Neuronal stem cell (in vitro differentiated cells): ENCODE measurements at places on chromosomes 13 and 19.

DNA sequence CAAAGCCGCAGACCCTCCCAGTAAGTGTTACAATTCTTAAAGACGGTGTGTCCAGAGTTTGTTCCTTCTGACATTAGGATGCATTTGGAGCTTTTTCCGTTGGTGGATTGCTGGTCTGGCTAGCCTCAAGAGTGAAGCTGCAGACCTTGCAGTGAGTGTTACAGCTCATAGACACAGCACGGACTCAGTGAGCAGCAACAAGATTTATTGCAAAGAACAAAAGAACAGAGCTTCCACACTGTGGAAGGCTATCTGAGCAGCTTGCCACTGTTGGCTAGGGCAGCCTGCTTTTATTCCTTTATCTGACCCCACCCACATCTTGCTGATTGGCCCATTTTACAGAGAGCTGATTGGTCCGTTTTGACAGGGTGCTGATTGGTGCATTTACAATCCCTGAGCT is 242.8 kb upstream of the SGCG start:
- DNase-seq: no peak

DNA sequence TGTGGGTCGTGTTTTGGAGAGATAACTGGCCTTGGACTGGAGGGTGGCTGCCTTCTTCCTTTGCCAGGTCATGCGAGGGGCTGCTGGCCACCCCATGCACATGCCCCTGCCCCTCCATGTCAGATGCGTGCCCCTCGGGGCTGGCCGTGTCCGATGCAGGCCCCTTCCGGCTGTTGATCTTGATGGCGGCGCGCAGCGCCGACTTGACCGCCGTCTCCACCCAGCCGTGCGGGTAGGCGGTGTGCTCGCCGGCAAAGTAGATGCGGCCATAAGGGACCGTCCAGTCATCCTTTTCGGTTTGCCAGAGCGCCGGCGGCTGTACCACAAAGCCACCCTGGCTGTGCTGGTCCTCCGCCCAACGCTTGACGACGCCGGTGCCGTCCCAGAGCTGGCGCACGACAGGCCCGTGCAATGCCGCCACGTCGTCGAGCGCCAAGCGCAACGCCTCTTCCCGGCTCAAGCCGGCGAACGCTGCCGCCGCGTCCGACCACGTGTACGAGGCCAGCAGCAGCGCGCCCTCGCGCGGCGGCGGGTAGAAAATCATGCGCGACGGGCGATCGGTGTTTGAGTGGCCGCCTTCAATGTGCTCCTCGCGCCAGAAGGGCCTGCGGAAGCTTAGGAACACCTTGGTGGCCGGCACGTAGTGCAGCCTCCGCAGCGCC is 6.9 kb downstream of the IL4I1 start:
- DNase-seq: peak; percentile 74

GRCh38 chr13:98749501-98749900 is 3.0 kb downstream of the SLC15A1 start:
- DNase-seq: no peak

DNA sequence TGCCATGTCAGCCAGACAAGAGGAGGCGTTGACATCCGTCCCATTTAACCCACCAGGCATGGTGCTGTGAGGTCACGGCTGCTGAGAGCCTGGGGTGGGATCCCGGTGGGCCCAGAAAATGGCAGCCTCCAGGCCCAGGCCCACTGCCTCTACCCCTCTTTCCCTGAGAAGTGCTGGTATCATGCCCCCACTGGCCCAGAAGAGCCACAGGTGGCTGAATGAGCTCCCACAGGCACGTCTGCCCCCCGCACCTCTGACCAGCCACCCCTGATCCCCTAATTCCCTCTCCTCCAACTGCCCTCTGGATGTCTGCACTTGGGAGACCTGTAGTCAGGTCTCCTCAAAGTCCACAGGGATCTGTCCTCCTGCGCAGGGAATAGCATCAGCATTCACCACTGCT is 37.3 kb upstream of the KCTD15 start:
- DNase-seq: no peak

GRCh38 chr19:29777781-29778309 is 33.9 kb upstream of the CCNE1 start:
- no peak for DNase-seq

GRCh38 chr13:24678151-24678550 is 2.1 kb upstream of the ATP12A start:
- no peak for DNase-seq

DNA sequence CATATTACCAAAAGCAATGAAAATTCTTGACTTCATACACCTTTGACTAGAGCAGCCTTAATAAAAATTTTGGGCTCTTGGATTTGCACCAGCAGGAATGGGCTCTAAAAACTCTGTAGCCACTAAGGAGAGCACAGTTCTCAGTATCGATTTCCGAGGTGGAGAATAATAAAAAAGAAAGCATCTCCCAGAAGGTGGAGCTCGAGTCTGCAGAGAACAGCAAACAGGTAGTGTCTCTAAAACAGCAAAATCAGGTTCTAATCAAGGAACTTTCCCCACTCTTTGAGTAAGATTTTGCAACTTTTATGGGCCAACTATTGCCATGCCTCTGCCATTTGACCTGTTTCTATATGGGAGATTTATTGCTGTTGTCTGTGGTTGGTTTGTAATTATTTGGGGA is 258.7 kb upstream of the GPC6 start:
- no peak for DNase-seq

- DNase-seq: no peak
Measured at GRCh38 chr13:114148521-114148855, 16.1 kb upstream of the RASA3 start.

DNA sequence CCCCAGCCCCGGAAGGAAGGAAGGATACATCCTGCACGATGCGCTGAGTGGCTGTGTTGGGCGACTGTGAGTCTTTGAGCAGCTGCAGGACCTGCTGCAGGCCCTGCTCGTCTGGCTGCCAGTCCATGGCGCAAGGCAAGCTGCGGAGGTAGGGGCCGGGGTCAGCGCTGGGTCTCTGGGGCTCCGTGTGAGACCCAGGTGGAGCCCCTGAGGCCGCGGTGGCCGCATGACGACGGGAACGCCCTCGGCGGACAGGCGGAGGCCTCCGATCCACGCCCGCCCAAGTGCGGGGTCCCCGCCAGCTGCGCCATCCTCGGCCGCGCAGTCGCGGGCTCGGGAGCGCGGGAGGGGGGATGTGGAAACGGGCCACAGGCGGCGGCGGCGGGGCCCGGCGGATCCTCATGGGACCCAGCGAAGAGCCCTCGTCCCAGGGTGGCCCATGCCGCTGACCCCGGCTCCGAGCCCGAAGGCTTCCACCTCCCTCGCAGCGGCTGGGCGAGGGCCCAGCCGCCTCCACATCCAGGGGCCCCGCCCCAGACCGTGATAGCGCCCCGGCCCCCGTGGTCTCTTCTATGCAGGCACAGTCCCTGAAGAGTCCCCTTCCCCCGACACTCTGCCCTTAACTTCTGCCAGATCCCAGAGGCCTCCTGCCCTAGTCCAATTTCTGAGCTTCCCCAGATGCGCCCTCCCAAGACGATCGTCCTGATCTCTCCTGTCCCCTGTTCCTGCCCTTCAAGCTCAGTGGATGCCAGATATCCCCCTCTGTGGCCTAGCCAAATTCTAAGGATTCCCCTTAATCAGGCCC is 2.7 kb downstream of the TNPO2 start:
- no peak for DNase-seq

GRCh38 chr19:48907671-48908070 is 7.6 kb downstream of the NUCB1 start:
- no peak for DNase-seq

DNA sequence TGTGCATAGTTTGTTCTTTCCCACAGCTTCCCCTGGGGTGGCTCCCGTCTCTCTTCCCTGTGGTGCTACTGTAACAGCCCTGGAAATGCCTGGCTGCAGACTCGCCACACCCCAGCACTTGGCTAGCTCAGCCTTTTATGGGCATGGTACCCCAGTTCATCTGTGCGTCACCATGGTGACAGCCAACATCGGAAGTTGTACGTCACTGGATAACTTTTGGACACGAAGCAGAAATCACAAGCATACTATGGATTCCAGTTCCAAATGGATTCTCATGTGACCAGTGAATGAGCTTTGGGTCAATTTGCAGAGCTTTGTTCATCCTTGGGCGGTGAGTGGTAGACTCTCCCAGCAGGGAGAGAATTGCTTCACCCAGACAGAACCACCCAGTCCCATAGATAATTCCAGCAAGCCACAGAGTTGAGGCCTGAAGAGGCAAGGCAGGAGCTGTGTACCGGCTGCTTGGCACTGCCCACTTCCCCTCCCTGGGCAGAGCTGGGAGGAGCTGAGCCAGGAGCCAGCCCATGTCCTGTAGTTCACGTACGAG is 54.4 kb downstream of the COL4A2 start:
- DNase-seq: no peak

DNA sequence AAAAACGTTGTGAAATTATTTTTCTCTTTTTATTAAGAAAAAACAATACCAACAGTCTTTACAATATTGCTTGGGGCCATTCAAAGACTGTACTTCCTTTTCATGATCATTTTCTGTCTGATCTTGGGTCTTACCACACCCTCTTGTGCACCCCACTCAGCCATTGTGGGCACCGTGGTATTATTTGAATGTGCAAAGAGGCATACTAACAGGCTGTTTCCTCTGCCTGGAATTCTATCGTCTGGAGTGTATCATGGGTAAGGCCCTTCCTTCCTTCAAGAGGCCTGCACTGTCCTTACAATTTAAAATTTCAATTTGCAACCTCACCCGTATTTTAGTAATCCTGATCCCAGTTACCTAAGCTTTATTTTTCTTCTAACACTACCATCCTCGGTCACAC is 76.5 kb downstream of the FGF14 start:
- DNase-seq: no peak

GRCh38 chr13:27295096-27295495 is 24.5 kb downstream of the RASL11A start:
- no peak for DNase-seq

GRCh38 chr19:12628040-12629022 is 17.6 kb downstream of the ZNF791 start:
- DNase-seq: no peak

GRCh38 chr19:57334191-57334590 is 13.9 kb downstream of the ZNF543 start:
- DNase-seq: no peak

DNA sequence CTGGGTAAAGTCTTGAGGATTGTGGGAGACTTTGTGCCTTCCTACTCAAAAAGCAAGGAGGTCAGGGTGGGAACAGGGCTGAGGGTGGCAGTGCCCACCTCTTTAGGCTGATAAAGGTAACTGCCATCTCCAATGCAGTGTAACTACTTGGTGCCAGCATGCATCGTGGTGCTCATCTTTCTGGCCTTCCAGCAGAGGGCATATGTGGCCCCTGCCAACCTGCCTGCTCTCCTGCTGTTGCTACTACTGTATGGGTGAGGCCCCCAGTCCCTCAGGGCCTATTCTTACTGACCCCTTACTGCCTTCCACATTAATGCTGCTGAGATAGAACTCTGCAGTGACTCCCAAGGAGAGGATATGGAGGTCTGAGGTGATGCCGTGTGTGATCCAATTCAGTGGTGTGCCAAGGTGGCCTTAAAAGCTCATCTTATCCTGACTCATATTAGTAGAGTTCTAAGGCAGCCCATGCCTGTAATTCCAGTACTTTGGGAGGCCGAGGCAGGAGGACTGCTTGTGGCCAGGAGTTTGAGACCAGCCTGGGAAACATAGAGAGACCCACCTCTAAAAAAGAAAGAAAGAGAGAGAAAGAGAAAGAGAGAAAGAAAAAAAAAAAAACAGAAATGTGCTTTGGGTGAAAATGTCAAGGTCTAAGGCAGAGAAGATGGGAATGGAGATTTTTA is 9.7 kb upstream of the ARHGAP45 start:
- DNase-seq: no peak

DNA sequence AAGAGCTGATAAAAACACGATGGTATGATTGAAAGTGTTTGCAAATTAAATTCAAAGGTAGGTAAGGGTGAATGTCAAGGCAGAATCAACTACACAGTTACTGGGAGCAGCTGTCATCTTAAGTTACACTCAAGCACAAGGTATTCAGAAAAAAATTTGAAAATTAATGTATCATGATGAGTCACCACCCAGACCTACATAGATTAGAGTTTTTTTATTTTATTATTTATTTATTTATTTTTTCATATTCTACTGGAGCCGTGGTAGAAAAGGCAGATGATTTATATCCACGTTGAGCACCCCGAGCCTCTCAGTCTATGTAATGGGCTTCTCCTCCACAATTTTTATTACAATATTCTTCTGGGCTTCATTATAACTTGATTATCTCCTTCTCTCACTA is 728.9 kb upstream of the ARGLU1 start:
- no peak for DNase-seq

- peak; percentile 97 for DNase-seq
Measured at GRCh38 chr19:8513687-8514504, at the start of gene ZNF414. Gene ZNF414 (minus strand): TSS chr19:8514167. CDS start chr19:8514046, 121 bp downstream.

- no peak for DNase-seq
Measured at GRCh38 chr19:55353803-55354697, 469 bp downstream of the COX6B2 start.

DNA sequence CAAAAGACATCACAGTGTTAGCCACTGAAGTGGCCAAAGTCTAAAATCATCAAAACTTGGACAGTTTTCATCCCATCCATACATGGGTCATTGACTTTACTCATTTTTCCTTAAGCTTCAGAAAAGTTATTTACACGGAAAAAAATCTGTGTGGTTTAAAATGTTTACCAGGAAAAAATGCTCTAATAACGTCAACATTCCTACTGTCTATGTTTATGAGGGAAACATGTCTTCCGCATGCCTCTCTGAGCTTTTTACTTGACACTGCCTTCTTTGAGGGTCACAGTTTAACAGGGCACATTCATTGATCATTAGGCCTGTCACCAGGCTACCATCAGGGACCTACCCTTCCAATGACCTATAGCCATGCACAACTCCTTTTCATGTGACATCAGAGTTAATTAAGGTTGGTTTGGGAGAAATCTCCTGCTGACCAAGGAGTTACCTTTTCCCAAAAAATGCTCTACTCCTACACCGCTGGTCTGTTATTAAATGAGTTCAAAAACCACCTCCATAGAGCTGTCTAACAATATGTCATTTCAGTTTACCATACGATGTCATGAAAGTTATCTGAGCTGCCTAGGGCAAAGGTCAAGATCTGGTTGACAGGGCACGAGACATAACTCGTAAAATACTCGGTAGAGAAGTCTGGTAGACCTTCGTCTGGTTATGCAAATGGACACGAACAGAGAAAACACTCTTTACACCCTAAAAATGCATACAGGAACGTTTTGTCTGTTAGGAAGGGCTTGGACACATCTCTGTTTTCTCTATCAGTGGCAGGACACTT is 17.8 kb downstream of the FLT1 start:
- DNase-seq: no peak

- DNase-seq: peak; percentile 26
Measured at GRCh38 chr13:32585550-32586079, 637 bp upstream of the PDS5B start.

GRCh38 chr19:38848299-38849146 is 1.3 kb downstream of the HNRNPL start:
- DNase-seq: no peak

- no peak for DNase-seq
Measured at GRCh38 chr13:90562443-90562842, 785.0 kb upstream of the MIR17HG start.

DNA sequence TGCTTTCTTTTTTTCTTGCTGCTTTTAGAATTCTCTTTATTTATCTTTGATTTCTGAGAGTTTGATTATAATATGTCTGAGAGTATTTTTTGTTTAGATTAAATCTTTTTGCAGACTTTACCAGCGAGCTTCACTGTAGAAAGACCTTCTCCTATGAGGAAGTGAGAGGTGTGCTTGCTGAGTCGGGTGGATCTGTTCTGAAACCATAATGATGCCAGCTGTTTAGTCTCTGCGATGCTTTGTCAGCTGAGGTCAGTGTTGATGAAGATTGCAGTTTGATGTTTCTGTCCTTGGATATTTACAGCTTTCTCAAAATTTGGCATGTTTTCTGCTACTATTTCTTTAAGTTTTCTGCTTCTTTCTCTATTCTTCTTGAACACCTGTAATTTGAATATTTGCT is 309.1 kb upstream of the SLITRK6 start:
- DNase-seq: no peak

- no peak for DNase-seq
Measured at GRCh38 chr19:10553943-10554381, 10.3 kb downstream of the ATG4D start.
